ENCODE measurements at places on chromosomes 3 and 15.

DNA sequence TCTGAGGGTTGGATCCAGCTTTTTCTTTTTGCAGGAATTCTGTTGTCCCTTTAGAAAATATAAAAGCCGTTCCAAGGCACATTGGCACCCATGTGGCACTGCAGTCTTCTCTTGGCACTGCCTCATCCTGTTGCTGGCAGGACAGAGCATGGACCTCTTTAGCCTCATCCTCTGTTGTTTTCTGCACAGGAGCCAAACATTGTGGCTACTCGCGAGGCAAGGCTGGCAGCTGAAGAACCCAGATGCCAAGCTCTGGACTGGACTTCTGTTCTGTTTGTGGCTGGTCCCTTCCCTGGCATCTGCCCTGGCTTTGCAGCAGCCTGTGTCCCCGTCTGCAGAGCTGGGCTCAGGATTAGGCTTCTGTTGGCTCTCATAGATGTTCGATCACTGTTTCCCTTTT is 224.7 kb upstream of the TBC1D5 start:
- H3K27ac ChIP-seq: no peak overlapping the region
- H3K27me3 ChIP-seq: no peaks in the 10 kb centered on the region
- no peaks in the 10 kb centered on the region for H3K36me3 ChIP-seq

DNA sequence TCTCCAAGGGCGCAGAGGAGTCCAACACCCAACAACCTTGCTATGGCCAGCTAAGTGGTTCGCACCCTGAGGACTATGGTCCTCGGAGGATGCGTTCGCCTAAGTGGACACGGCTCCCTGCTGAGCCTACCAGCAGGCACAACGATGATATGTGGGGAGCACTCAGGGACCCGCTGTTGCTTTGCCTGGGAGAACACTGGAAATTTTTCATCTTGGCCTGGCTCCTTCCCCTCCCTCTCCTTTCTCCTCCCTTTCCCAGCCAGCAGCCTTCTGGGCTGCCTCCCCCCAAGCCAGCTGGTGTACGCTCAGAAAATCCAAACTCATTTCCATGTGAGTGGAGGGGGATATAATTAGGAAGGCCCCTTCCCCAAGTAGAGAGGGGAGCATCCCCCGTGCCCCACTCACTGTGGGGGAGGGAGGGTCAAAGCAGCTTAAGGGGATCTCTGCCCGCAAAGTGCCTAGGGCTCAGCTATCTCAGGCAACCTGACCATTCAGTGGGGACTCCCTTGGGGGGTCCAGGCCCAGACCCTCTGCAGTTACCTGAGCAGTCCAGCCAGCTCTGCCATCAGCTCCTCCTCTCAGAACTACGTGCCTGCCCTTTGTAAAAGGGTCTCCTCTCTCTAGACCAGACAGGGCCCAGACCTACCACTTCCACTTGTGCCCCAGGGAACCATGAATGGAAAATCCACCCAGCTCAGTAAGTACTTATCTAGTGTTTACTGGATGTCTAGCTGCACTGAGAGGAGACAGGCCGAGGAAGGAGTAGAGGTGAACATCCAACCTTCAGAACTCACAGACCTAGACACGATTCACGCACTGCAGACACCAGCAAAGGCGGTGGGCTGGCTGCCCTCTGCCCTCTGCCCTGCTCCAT is 742 bp upstream of the SEMA7A start:
- peak overlapping the region; percentile 3 for H3K27ac ChIP-seq
- H3K27me3 ChIP-seq: no peaks in the 10 kb centered on the region
- peak overlapping the region; percentile 54 for H3K4me3 ChIP-seq
- DNase-seq: no peak

DNA sequence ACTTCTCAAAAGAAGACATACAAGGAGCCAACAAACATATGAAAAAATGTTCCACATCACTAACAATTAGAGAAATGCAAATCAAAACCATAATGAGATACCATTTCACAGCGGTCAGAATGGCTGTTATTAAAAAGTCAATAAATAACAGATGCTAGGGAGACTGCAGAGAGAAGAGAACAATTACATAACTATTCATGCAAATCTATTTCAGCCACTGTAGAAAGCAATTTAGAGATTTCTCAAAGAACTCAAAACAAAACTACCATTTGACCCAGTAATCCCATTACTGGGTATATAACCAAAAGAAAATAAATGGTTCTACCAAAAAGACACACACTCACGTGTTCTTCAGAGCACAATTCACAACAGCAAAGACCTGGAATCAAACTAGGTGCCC is 116.3 kb downstream of the VPS13C start:
- H3K27ac ChIP-seq: no peak overlapping the region
- DNase-seq: no peak
- H3K4me1 ChIP-seq: no peaks in the 10 kb centered on the region
- H3K4me3 ChIP-seq: no peak overlapping the region
- no peaks in the 10 kb centered on the region for H3K27me3 ChIP-seq
- H3K36me3 ChIP-seq: no peaks in the 10 kb centered on the region

DNA sequence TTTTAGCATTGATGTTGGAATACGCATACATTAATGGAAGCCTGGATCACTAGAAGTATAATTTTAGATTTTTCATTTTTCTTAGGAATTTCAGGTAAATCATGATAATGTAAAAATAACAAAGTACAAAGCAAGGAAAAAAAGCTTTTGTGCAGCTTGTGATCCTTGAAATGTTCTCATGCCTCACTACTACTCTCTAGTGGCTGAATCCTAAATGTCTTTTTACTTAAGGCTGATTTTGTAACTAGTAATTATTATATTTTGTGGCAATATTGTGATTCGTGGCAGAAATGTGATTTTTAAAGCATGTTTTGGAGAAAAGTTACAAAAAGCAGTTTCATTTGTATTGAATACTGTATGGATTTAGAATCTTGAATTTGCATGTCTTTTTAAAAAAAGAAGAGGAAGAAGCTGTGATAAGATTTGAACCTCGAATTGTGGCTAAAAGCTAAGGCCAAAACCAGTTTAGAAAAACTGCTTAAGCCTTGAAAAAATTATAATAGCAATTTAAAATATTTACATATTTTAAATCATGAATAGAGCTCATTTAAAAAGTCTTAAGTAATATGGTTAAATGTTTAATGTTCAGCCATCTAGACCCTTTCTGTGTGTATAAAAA is 39.0 kb downstream of the U2SURP start:
- DNase-seq: no peak
- no peak overlapping the region for H3K27ac ChIP-seq

DNA sequence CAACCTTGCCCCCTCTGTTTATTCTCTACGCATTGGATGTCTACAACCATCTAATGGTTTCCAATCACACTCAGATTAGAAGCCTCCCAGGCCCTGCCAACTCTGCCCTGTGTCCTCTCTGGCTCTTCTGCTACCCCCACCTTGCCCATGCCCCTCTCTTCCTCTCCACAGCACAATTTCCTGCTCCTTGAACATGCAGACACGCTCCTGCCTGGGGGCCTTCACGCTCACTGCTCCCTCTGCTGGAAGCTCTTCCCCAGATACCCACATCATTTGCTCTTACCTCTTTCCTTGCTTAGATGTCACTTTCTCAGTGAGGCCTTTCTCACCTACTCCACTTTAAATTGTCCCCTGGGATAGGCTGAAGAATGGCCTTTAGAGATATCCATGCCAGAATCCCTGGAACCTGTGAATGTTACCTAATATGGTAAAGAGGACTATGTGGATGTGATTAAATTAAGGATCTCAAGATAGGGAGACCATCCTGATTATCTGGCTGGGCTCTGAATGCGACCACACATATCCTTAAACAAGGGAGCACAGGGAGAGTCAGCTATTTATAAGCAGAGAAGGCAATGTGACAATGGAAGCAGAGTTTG is 9.9 kb downstream of the KY start:
- no peaks in the 10 kb centered on the region for H3K4me1 ChIP-seq
- no peak for DNase-seq
- H3K36me3 ChIP-seq: no peaks in the 10 kb centered on the region
- no peaks in the 10 kb centered on the region for H3K27me3 ChIP-seq
- no peak overlapping the region for H3K4me3 ChIP-seq

- H3K36me3 ChIP-seq: no peaks in the 10 kb centered on the region
- no peak for DNase-seq
- H3K27me3 ChIP-seq: no peaks in the 10 kb centered on the region
- no peaks in the 10 kb centered on the region for H3K4me1 ChIP-seq
These were observed 164.0 kb downstream of the NR2F2 start for GRCh38 chr15:96494505-96494904.

DNA sequence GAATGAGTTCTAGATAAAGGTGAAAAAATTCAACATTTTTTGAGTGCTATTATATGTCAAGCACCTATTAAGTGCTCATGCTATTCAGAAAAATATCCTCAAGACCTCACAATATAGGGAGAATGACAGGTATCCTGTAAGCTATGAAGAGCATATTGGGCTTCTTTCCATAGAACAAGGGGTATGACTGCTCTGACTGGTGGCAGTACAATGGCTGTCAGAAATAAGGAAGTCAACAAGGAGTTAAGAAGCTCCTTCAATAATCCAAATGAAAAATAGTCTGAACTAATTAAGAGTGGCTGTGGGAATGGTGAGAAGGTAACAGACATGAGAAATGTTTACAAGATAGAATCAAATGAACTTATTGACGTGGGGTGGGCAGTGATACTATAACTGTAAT is 24.7 kb downstream of the NPTN start:
- H3K4me1 ChIP-seq: peaks cover 5% of the 10 kb centered on the region
- no peak overlapping the region for H3K27ac ChIP-seq
- DNase-seq: no peak
- H3K4me3 ChIP-seq: no peak overlapping the region

DNA sequence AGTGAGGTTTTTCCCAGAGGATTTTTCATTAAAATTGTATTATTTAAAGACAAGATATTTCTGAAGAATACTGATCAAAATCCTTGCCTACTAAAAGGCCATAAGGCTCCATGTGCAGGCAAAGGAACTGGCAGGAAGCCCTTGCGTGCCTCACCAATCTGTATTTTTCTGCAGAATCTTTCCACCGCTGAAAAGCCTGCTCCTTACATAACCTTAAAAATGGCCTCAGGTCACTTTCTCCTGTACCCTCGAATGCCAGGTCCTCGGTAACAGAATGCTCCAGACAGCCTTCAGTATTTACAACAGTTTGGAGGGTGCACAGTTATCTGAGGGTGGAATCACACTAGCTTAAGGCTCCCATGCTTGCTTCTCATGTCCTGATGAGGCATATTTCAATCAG is 3.2 kb downstream of the MORC1 start:
- H3K4me1 ChIP-seq: peaks cover 4% of the 10 kb centered on the region
- DNase-seq: no peak
- no peak overlapping the region for H3K4me3 ChIP-seq
- no peaks in the 10 kb centered on the region for H3K36me3 ChIP-seq
- H3K27me3 ChIP-seq: no peaks in the 10 kb centered on the region

GRCh38 chr3:185089751-185090150 is 63.1 kb downstream of the C3orf70 start:
- no peak for DNase-seq
- H3K4me1 ChIP-seq: peaks cover 1% of the 10 kb centered on the region
- H3K36me3 ChIP-seq: no peaks in the 10 kb centered on the region
- H3K27me3 ChIP-seq: no peaks in the 10 kb centered on the region
- no peak overlapping the region for H3K4me3 ChIP-seq
- no peak overlapping the region for H3K27ac ChIP-seq

DNA sequence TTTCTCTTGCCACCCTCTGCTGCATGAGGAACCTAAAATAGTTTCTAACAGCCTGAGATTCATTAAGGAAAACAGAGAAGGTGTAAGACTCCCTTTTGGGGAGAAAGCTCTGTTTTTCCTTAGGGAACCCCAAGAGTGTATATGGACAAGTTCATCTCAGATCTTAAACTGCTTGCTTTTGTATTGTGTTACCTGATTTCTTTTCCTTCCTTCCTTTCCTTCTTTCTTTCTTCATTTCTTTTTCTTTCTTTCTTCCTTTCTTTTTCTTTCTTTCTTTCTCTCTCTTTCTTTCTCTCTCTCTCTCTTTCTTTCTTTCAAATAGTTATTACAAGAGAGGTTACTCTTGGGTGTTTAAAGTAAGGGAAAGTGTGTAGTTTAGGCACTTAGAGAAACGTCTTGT is 5.3 kb upstream of the POC1A start:
- H3K27me3 ChIP-seq: no peaks in the 10 kb centered on the region
- no peak overlapping the region for H3K4me3 ChIP-seq
- no peak overlapping the region for H3K27ac ChIP-seq
- H3K4me1 ChIP-seq: no peaks in the 10 kb centered on the region

GRCh38 chr15:90637693-90638092 is 79.5 kb upstream of the BLM start:
- no peaks in the 10 kb centered on the region for H3K36me3 ChIP-seq
- peaks cover 3% of the 10 kb centered on the region for H3K4me1 ChIP-seq
- no peaks in the 10 kb centered on the region for H3K27me3 ChIP-seq
- no peak overlapping the region for H3K4me3 ChIP-seq

- H3K27ac ChIP-seq: no peak overlapping the region
- H3K4me1 ChIP-seq: no peaks in the 10 kb centered on the region
- H3K4me3 ChIP-seq: no peak overlapping the region
- no peak for DNase-seq
- no peaks in the 10 kb centered on the region for H3K36me3 ChIP-seq
These were observed 581.9 kb upstream of the ZNF717 start for GRCh38 chr3:76367281-76367680.

- H3K36me3 ChIP-seq: no peaks in the 10 kb centered on the region
- no peak overlapping the region for H3K4me3 ChIP-seq
- no peaks in the 10 kb centered on the region for H3K27me3 ChIP-seq
- no peak for DNase-seq
- no peaks in the 10 kb centered on the region for H3K4me1 ChIP-seq
These were observed 469.3 kb upstream of the CDIN1 start for GRCh38 chr15:36109943-36110658.

DNA sequence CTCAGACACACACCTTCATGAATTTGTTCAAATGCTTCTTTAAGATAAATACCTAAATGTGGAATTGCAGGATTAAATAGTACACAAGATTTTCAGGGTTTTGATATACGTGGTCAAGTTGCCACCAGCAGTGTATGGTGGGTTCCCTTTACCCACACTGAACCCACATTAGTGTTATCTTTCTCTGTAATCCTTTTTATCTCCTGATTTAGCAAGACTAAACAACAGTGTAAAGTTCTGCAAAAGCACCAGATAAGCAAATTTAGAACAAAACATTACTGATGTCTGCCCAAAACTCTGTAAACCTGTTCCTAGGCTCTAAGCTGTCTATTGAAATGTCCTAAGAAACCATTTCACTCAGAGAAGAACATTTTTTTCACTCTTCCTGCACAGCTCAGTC is 352.9 kb downstream of the FHIT start:
- no peak overlapping the region for H3K27ac ChIP-seq
- no peak for DNase-seq
- H3K36me3 ChIP-seq: no peaks in the 10 kb centered on the region
- peaks cover 2% of the 10 kb centered on the region for H3K4me1 ChIP-seq
- H3K27me3 ChIP-seq: no peaks in the 10 kb centered on the region

- no peaks in the 10 kb centered on the region for H3K4me1 ChIP-seq
- no peak overlapping the region for H3K27ac ChIP-seq
- H3K4me3 ChIP-seq: no peak overlapping the region
- H3K27me3 ChIP-seq: no peaks in the 10 kb centered on the region
These were observed 81.4 kb downstream of the IL1RAP start for GRCh38 chr3:190595179-190595795.

GRCh38 chr3:172404237-172404962 is 43.9 kb downstream of the GHSR start:
- H3K27me3 ChIP-seq: no peaks in the 10 kb centered on the region
- H3K4me1 ChIP-seq: no peaks in the 10 kb centered on the region
- H3K4me3 ChIP-seq: no peak overlapping the region

All from ovary (tissue), 10 donors.